GM12878 (cell line): ENCODE measurements at places on chromosomes 12 and 14.

- peak; percentile 4 for DNase-seq
These were observed 28.6 kb downstream of the SUDS3 start for GRCh38 chr12:118404876-118405521.

DNA sequence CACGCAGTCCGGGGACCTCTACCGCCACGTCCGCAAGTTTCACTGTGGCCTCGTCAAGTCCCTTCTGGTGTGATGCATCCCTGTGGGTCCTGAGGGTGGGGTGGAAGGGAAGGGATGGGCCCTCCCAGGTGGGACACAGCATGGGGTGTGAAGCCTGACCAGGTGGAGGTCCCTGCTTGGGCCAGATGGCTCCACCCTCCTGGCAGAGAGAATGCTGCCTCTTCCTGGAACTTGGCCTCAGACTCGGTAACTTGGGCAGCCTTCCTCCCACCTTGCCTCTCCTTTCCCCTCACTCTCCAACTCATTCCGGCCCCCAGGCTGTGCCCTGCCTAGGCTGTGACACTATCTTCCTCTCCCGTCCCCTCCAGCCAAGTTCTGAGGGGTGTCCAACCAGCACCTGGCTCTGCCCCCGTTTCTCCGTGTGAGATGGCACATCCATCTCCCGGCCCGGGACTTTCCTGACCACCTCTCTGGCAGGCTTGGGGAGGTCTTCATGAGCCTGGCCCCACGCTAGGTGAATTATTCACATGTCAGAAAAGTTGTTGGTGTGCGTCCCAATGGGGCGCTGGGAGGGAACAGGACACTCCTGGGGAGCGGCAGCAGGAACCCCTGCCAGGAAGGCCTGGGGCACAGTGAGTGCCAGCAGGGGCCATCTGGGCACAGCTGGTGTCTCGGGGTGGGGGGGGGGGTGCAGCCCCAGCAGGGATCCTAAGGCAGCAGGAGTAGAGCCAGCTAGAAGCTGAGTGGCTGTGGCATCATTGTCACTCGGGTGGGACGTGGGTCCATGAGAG, 1.7 kb downstream of the ZBTB42 start:
- no peak for DNase-seq

DNA sequence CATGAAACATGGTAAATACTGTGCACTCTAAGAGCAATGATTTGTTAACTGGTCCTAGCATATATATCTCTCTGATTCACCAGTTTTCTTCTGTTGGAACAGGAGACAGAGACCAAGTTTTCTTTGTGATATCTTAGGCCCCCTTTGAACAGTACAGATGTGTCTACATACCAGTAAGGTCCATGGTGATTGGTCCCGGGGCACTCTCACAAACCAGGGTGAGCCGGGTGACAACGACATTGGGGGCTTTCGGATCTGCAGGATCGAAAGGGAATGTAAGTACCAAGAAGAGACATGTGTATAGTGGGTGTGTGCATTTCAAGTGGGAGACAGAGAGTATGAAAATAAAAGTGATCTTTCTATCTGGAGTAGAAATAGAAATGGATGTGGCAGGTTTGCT, 11.3 kb upstream of the ERP27 start:
- DNase-seq: no peak

DNA sequence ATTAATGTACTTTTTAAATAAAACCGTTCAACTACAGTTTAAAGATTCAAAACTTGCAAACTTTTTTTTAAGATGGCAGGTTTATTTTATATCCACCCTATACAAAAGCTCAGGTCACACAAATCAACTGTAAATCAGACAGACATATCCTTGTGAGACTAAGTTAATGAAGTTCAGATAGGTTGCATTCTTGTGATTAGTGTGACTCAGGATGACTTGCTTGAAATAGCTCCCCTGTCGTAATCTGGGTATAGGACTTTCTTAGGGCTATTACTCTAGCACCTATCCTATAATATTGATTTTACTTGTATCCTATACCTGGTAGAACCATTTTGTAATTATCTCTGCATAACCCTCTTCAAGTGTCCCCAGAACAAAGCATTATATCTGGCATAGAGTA, 9.5 kb upstream of the PRKD1 start:
- no peak for DNase-seq

DNA sequence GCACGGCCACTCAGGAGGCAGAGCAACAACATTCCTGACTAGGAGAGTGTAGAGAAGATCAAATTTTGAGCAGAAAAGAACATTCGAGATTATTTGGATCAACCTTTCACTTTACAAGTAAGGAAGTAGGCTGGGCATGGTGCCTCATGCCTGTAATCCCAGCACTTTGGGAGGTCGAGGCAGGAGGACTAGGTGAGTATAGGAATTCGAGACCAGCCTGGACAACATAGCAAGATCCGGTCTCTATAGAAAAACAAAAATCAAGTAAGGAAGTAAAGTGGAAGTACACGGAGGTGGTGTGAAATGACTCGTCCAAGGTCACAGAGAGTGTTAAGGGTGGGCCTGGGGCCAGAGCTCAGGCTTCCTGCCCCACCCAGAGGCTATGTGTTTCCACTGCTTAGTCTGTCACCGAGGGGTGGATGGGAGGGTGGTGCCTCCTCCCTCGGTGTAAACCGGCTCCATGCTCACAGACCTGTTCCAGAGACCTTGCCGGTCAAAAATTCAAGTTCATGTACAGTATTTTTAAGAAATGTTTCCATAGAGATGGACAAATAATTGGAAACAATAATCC, 51.9 kb downstream of the MAP1LC3B2 start:
- DNase-seq: no peak

GRCh38 chr12:49070971-49071370, 1.2 kb upstream of the RHEBL1 start:
- DNase-seq: no peak

GRCh38 chr12:84982888-84983287, 53.2 kb downstream of the TSPAN19 start:
- no peak for DNase-seq

GRCh38 chr12:47302111-47302671, 222.4 kb upstream of the AMIGO2 start:
- DNase-seq: no peak

GRCh38 chr14:24310646-24311604, at the start of gene LTB4R:
LTB4R (plus strand) TSS chr14:24311502; CDS start chr14:24315652, 4,150 bp downstream.
- DNase-seq: no peak
